ENCODE measurements at places on chromosomes 4 and X.

DNA sequence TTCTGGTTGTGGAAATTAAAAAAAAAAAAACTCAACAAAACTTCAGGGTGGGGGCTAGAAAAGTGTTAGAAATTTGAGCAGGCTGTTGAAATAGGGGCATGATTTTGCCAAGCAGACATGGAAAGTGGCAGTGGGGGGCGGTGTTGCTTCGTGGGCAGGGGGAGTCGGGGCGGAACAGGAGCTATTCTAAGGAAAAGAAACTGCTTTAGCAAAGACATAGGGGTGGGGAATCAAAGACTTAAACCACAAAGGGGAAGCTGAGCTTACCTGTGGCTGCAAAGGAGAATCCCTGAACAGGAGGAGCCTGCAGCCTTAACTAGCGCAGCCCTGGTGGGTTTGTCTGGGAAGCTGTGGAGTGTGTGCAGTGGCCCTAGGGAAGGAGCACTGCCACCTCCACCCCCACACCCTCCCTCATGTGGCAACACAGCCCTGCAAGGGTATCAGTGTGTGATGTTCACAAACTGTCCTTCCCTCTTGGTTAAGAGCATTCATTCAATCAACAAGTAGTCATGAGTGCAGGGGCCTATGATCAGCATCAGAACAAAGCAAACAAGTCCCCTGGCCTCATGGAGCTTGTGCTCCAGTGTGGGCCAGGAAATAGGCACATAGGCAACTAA, 20.5 kb downstream of the SEL1L3 start:
- DNase-seq: peak; percentile 61

- no peak for DNase-seq
These were observed 87.5 kb downstream of the GLRA2 start for GRCh38 chrX:14616836-14617235.

- no peak for DNase-seq
These were observed 293.2 kb upstream of the SLC7A11 start for GRCh38 chr4:138535316-138535715.

- no peak for DNase-seq
These were observed 24.2 kb downstream of the PCDH7 start for GRCh38 chr4:30744386-30744785.

GRCh38 chr4:151527699-151528098, 118.7 kb downstream of the FHIP1A start:
- no peak for DNase-seq

- no peak for DNase-seq
These were observed 731.4 kb downstream of the FAT4 start for GRCh38 chr4:126046081-126046614.

GRCh38 chrX:646228-646495, 15.6 kb downstream of the SHOX start:
- no peak for DNase-seq

- no peak for DNase-seq
These were observed 33.2 kb downstream of the FGFRL1 start for GRCh38 chr4:1044469-1045192.

- no peak for DNase-seq
These were observed 145.7 kb upstream of the NUDT6 start for GRCh38 chr4:123068081-123068480.

- DNase-seq: peak; percentile 60
These were observed at the start of gene AREG for GRCh38 chr4:74444891-74445642. Gene AREG (plus strand): TSS chr4:74445136. CDS start chr4:74445346, 210 bp downstream.

GRCh38 chrX:7586126-7586525, 256.8 kb upstream of the VCX start:
- DNase-seq: peak; percentile 16

DNA sequence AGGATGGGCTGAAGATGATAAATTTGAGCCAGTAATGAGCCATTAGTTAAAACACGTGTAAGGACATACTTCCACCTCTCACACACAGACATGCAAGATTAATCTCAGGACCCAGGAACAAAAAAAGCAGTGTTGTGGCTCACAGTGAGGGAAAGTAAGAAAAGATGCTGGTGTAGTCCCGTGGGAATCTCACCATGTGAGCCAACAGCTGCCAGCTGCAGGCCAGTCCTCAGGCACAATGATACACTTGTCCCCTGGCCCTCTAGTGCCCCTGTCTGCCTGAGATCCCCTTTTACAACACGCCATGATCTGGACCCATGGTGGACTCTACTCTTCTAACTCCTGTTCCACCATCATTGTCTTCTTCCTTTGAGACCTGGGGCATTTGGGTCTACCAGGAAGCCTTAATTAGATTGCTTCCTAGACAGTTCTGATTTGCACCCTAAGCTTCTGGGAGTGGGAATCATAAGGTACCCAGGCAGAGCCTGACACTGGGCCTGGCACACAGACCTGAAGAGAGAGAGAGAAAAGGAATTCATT, 194.7 kb downstream of the STIM2 start:
- no peak for DNase-seq

DNA sequence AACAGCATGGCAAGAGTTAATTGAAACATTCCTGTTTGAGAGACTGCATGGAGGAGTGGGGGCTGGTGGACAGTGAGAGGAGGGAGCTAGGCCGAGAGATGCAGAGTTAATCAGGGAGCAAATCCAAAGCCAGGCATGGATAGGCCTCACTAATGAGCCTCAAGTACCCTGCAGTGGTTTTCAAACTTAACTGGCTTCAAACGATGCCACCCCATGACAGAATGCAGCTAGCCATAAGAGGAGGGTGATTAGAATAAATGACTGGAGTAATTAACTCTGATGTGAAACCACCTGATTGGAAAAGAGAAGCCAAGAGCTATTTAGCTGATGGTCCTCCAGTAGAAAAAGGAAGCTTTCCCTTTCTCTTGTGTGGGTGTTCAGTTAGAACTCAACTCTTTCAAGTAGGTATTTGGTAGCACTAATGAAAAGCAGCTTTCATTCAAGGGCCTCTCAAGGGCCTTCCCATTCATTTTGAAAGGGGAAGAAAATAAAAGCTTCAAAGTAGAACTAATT, 215.4 kb upstream of the MAB21L2 start:
- no peak for DNase-seq

DNA sequence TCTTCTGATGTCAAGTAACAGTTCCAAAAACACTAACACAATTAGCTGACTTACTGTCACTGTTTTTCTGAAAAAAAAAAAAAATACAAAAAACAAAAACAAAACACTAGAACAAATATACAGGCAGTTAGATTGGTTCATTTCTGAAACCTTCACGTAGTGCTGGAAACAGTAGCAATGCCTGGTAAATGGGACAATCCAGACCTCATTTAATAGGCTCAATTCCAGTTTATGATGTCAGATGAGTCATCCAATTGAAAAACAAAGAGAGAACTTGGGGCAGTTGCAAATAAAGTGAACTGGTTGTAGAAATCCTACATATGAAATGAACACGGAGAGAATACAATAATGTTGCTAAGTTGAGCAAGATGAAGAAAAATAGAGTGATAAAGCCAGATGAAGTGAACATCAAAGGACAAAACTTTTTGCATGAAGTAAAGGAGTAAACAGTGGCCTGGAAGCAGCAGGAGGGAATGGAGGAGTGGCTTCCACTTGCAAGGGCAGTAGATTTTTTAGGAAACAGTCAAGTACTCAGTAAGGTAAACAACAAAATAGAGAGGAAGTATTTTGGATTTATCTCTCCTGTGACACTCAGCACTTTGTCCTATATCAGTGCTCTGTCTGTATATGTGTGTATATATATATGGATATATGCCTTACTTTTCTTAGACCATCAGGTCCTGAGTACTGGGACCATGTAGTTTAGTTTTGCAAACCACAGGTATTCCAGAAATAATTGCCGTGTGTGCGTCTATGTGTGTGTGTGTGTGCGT, 39.3 kb upstream of the MAGEA10 start:
- DNase-seq: no peak

DNA sequence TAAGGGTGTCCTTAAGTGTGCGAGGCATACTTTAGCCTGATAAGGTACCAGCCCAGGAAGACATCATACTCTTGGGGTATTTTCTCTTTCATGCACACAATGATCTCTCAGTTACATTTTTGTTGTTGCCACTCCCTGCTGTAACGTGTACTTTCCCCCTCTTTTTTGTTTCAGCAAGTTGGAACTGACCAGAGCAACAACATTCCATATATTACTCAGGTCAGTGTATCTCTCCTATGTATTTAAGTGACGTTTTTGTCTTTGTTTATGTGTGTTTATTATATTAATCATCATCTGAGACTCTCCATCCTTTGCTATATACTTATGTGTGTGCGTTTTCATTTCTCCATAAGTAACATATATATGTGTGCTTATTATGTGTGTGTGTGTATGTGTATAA, 71.3 kb upstream of the VBP1 start:
- DNase-seq: no peak

DNA sequence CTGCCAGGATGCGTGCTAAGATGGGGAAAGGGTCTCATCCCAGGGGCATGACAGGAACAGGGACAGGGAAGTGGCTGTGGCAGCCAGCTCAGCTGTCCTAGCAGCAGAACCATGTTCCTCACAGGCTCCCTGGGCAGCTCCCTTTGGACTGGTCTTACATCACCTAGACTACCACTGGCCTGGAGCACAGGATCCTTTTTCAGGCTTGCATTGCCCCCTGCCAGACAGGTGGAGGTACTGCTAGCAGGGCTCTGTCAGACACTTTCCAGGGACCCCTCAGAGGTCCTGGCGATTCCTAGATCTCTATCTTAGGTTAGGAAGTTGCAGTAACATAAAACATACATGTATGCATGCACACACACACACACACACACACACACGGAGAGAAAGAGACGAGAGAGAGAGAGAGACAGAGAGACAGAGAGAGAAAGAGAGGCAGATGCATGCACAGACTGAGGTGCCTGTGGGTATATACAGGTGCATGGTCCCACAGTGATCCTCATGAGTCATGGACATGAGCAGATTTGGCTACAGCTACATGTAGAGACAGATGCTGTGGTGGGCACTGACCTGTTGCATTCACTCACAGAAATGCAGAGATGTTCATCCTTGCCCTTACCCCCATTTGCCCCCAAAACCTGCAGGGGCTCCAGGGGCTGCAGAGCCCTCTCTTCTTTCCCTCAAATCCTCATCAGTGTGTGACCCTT, 63.6 kb downstream of the STARD8 start:
- peak; percentile 57 for DNase-seq

DNA sequence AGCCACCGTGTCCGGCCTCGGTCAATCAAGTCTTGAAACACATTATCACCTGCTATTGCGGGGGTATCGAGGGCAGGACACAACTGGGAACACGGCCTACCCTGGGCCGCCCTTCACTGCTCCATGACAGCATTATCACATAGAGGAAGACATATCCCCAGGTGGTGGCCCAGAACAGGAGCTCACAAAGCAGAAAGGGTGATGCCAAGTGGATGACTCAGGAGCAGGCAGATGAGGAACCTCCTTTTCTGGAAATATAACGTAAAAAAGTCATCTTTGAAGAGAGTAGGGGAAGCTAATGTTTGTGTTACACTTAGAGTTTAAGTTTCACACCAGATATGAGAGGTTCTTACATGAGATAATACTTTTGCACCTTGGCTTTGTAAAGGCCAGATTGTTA, 5.3 kb upstream of the SUPT20HL1 start:
- DNase-seq: no peak

DNA sequence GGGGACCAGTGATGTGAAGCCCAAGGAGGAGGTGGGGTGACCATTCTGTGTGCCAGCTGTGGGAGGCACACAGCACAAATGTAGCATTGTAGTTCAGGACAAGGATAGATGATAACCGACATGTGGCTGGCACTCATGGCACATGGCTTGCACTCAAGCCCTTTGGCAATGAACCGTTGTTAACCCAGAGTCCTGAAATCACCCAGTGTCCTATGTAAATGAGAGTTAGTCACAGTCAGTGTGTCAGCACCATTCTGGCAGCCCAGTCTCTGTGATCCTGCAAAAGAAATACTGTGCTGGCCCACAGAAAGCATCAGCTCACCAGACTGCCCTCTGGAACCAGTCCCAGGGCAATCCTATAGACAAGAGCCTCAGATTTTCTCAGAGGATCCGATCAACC, 339.3 kb downstream of the MID1IP1 start:
- no peak for DNase-seq

DNA sequence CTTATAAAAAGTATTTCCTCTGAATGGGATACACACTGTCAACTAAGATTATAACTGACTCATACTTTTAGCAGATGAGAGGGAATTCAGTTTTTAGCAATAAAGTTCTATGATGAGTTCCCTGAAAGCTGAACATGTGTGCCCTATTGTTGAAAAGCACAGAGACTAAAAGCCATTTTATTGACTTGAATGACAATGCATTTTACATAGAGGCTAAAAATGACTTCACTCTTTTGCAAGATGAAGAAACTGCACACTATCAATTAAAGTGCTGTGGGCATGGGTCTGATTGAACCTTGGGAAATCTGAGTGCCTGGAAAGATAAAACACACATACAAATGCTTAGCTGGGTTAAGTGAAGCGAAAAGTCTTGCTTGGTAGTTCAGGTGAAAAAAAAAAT, 633.4 kb downstream of the PDHA2 start:
- DNase-seq: no peak

DNA sequence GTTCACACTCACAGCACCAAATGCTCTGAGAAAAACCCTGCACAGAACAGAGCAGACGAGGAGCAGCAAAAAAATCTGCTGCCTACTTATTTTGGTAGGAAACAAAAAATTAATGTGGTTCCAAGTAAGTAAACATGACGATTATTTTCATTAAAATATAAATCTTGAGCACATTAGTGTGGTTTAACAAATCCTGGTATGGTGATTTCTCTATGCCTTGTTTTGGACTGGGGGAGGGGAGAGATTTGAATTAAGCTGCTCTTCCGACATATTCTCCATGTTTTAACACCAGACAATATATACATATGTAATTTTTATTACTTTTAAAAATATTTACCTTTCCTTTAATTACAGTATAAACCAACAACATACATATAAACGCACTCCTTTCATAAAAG, 1.8 kb downstream of the CAMK2D start:
- DNase-seq: no peak

DNA sequence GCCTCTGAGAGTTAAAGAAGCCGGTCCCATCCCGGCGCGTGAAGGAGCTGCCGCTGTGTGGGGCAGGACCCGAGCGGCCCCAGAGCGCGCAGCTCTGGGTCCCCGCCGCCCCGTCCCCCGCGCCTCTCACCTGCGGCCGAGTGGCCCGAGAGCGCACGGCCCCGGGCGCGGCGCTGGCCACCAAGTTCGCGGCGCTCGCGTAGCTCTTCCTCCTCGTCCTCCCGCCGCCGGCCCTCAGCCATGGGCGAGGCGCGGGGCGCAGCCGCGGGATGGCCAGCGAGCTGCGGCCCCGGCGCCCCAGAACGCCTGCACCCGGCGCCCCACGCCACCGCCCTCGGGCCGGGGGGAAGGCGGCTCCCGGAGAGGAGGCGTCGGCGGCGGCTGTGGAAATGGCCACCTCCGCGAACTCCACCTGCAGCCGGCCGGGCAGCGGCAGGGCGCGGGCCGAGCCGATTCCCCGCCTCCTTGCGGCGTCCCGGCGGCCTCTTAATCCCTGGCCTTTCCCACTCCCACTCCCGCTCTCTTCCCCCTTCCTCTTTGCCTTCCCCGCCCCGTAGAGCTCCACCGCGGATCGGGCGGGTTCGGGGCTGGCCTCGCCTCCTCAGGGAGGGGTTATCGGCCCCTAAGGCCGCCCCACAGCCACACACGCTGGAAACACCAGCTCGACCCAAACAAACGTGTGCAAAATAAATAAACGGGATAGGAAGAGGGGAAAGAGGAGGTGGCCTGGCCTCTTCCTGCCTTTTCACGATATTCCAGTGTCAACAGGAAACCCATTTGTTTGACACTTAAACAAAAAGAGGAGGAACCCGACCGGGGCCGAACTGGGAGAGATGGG, at the start of gene SH3D19:
TSS of gene SH3D19 (minus strand) at position 495 of the 838 bp plus-strand sequence. CDS start at position 242, 253 bp downstream.
- DNase-seq: no peak

GRCh38 chrX:47078129-47079043, at the start of gene RGN:
Gene RGN (plus strand): TSS chrX:47078443. CDS start chrX:47081145, 2,702 bp downstream.
- no peak for DNase-seq

- peak; percentile 42 for DNase-seq
These were observed 1.2 kb downstream of the CPEB2 start for GRCh38 chr4:15003401-15003890.
